ENCODE measurements at places on chromosomes 12 and 14.
A peak's percentile ranks its signal among the peaks of the same experiment; 100 is the strongest.

- DNase-seq = no peak
These were observed 8.4 kb upstream of the ERGIC2 start for GRCh38 chr12:29389295-29389919.

DNA sequence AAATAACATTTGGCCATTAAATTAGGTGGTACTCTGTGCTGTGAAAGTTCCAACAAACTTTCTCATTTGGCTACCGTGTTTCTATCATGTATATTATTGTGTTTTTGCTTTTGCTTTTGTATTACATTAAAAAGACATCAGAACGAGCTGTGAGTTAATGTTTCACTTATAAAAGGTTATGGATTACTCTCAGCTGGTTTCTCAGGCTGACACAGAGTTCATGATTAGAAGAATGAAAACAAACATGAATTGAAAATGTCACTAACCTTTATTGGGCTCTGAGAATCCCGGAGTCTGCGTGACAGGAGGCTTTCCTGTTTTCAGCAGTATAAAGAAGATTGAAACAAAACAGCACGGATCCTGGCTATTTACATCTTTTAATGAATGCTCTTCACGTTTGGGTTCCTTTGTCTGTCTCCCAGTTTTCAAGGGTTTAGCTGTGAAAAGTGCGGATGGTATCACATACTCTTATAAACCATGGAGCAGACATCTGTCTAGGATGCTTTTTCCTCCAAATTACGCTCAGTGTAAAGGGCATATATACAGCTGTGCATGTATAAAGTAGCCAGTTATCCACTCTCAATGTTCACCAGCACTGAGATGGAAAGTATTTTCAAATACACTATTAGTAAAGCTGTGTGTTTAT is 153.6 kb downstream of the PTCSC3 start:
- DNase-seq = peak; percentile 30

- DNase-seq = no peak
These were observed 623.1 kb upstream of the LRFN5 start for GRCh38 chr14:40983604-40984003.

- no peak for DNase-seq
These were observed 42.3 kb upstream of the GLIPR1 start for GRCh38 chr12:75438059-75438754.

DNA sequence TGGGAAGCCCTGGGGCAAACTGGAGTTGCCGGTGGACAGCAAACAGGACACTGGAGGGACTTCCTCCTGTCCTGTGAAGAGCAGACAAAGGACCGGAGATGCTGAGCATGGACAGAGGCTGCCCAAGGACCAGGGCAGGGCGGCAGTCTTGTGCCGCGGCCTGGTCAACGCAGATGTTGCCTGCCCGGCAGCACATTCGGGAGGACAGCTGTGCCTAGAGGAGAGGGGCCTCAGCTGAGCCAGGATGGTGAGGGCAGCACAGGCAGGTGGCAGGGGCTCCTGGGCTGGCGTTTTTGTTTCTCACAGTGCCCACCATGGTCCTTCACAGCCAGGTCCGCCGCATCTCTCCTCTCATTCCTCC is 13.3 kb downstream of the ANKRD9 start:
- DNase-seq = no peak

DNA sequence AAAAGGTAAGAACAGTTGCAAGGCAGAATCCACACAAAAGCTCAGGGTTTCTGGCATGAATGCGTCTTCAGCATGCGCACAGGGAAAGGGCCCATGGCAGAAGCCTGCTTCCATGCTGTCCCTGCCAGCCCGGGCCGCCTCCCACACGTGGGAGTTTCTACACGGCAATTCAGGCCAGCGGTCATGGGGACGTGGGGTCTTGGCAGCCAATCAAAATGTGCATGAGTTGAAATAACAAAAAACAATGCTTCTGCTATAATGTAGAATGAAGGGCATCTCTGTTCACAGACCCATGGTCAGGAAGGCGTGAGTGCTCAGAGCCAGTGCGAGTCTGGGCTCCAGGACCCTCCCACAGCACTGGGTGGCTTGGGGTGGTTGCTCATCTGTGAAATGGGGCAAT is 28.6 kb downstream of the AMN start:
- DNase-seq = no peak

DNA sequence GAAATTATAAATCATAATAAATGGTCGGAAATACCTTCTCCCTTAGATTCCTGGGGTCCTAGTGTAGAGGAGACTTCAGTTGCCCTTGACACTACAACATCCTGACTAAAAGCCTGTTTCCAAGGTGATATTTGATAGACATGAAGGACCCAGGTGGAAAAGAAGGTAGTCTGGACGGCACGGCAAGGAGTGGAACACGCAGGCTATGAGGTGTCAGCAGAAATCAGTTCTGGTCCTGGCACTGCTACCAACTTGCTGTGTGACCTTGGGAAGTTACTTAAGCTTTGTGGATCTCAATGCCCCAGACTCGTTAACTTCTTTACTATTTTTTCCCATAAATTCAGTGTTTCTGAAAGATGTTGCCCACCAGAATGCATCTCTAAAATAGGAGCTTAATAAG is 36.9 kb upstream of the BCL2L14 start:
- DNase-seq = no peak

GRCh38 chr12:113468365-113469223 is 3.1 kb downstream of the LHX5 start:
- DNase-seq = peak; percentile 91

DNA sequence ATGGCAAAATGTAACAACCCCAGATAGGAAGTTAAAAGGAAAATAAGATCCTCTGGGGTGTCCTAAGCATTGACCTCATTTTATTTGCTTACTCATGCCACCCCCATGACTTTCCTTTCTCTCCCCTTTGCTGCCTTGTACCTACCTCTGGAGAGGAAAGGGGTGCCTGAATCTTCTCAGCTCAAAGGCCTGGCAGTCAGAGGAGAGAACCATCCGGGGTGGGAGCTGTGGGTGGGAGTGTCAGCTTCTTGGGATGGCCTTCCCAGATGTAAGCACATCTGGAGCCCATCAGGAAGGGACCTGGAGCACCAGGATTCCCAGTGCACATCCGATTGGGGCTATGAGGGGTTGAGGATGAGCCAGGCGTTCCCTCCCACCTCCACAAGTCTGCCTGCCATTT is 5.2 kb upstream of the ITGA5 start:
- no peak for DNase-seq

DNA sequence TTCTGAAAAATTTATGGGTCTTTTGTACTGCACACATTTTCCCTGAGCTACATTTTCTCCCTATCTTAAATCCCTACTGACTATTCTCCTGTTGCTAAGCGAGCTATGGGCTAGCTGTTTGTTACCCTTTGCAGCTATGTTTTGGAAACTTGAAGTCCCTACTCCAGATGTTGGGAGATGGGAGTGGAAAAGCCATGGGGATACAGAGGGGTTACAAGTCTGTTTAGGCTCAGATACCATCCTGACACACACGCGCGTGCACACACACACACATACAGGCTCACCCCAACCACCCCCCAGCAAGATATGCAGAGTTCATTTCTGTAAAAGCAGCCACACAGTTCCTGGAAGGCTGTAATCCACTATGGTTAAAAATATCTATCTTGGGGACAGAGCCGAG is 15.8 kb downstream of the ATP5MC2 start:
- no peak for DNase-seq

DNA sequence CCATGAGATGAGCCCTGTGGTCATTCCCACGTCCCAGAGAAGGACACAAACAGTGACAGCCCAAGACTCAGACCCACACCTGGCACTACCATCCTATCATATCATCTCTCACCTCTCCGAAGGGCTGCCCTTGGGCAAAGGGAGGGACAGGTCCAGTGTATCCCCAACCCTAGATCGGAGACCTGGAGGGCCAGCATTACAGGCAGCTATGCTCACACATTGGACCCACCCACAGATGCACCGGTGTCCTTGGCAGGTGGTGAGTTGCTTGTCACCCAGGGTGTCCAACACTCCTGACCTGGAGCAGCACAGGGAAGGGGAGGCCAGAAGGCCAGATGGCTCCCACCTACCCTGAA is 117.4 kb downstream of the DICER1 start:
- DNase-seq = no peak

DNA sequence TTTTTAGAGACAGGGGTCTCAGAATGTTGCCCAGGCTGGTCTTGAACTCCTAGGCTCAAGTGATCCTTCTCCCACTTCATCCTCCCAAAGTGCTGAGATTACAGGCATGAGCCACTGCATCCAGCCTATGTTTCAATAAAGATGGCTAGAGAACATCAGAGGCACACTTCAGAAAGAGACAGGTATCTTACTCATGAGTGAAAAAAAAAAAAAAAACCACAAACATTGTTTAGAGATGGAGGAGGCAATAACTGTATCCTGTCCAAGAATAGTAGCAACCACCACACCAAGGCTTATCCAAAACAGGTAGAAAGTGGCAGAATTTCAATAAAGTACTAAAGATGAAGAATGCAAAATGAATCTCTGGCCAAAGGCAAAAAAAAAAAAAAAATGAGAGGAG is 30.3 kb downstream of the EEA1 start:
- DNase-seq = no peak

GRCh38 chr14:101024686-101025085 is 121.2 kb upstream of the RTL1 start:
- no peak for DNase-seq

GRCh38 chr14:96991226-96991625 is 194.0 kb downstream of the VRK1 start:
- DNase-seq = no peak

DNA sequence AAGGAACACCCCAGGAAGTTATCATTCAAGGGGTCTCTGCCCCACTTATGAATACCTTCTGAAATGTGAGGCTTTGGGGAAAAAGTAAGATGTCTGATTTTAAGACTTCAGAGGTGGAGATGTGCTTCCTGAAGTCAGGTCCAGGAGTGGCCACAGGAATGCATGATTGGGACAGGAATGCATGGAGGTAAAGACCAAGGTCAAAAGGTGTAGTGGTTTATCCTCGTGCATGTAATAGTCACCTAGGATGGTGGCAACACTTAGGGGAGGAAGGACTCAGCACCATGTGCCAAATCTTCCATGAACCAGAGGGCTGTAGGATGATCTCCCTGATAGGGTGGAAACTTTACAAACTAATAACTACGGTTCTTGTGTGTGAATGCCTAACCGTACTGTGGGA is 217.3 kb downstream of the C12orf75 start:
- DNase-seq = no peak

GRCh38 chr14:62103464-62103863 is 341.2 kb downstream of the SNAPC1 start:
- DNase-seq = no peak

DNA sequence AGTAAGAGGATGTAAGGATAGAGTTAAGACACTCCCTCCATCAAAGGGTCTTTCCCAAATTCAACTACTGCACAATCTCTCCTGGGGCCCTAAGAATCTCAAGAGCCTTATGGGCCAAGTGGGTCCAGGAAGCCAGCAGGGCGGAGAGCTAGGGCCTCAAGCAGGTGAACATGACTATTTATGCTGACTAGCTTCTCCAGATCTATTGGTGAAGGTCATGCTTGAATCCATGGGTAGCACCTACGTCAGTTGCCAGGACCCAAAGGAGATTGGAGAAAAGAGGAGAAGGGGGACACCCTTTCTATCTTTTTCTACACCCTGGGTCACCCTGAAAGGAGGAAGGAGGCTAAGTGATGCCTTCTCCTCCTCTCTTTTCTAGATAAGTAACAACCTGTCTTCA is 534.2 kb upstream of the MIS18BP1 start:
- no peak for DNase-seq

DNA sequence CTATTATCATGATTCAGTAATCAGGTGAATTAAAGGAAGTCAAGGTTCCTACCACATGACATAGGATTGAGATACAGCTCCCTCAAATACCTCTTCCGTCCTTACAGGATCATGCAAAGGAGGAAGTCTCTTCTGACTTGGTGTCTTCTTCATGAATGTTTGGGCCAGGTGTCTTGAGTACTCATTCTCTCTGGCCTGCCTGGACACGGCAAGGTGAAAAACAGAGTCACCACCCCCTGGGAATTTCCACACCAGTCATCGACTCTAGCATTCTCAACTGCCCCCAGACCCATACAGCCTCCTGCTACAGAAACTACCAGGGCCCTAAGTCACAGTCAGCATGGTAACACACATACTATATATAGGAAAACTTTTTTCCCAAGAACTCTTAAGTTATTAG is 44.9 kb upstream of the LTBP2 start:
- no peak for DNase-seq

GRCh38 chr12:52369211-52369610 is 1.9 kb upstream of the KRT85 start:
- DNase-seq = no peak

DNA sequence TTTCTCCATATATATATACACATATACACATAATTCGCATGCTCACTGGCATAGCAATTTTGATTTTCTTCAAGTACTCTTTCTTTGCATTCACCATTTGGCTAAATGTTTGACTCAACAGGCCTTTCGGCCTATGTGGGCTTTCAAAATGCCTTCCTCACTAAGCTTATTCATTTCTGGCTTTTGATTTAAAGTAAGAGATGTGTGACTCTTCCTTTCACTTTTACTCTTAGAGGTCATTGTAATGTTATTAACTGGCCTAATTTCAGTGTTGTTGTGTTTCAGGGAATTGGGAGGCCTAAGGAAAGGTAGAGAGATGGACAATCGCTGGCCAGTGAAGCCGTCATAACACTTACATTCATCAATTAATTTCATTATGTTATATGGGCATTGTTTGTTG is 14.5 kb upstream of the KLRD1 start:
- DNase-seq = no peak

DNA sequence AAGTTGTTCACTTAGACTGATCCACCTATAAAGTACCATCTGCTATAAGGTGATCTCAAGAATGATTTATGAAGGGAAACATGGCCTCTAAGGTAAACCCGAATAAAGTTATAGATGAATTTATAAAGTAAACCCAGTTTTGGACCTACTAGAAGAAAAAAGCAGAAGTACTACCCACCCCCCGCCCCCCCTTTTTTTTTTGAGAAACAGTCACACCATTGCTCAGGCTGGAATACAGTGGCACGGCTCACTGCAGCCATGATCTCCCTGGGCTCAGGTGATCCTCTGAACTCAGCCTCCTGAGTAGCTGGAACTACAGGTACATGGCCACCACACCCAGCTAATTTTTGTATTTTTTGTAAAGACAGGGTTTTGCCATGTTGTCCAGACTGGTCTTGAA is 3.9 kb downstream of the ENTPD5 start:
- no peak for DNase-seq

GRCh38 chr14:106346084-106346483 is 819.7 kb downstream of the TMEM121 start:
- DNase-seq = no peak

DNA sequence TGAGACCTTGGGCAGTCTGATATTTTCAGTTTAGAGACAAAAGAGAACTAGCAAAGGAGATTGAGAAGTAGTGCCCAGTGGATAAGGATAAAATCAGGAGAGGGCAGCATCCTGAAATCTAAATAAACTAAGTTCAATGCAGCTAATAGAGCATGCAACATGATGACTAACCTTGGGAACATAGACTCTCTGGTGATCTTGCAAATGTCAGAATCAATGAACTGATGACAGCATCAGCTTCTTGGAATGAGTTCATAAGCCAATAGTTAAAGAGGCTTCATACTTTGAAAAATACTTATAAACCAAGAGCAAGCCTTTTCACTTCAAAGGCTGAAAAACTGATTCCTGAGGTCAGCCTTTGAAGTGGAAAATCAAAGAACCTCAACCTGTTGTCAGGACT is 8.2 kb downstream of the TAS2R19 start:
- DNase-seq = no peak

GRCh38 chr12:51531284-51531977 is 59.6 kb upstream of the SCN8A start:
- no peak for DNase-seq
